Astrocyte of the spinal cord (primary cell): ENCODE measurements at places on chromosomes 6 and 20.

DNA sequence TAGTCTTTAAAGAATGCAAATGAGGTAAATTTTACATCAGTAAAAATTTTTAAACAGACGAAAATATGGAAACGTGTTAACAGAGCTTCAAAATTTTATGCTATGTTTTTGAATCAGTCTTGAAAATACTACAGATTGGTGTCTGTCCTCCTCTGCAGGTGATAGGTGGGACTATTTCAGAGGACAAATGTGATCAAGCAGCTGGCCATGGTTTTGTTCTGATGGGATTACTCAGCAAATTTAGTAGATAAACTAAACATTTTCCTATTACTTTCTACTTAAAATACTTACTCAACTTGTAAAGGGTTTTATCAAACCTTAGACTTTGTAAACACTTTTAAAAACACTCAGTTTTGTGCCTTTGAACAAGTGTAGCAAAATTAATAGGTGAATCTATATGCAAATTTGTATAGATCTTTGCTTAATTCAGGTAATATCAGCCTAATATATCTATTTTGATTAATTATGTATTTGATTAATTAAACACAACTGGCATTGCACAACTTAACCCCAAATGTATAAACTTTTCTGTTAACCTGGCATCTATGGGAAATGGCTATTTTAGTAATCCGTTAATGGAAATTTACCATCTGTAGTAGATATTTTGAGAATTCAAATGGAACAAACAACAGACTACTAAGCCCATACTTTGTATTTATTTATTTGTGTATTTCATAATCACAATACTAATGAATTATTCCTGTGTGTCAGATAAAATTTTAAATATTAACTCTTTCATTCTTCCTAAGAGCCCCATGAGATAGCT is 22.5 kb downstream of the ADGRB3 start:
- no peak for DNase-seq

DNA sequence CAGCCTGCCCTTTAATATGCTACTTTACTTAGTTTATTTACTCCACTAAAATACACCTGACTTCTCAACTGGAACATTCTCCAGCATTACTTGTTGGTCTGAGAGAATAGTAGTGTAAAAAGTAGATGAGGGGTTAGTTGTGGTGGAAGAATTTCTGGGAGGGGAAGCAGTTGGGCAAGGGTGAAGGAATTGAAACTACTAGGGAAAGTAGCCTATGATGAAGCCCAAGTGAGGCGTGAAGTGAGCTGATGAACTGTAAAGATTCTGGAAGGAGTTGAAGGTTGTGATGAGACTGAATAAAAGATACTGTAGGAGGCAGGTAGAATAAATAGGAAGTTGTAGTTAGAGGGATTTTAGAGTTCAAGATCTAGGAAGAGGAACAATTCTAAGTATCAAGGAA is 72.5 kb downstream of the ITCH start:
- no peak for DNase-seq

DNA sequence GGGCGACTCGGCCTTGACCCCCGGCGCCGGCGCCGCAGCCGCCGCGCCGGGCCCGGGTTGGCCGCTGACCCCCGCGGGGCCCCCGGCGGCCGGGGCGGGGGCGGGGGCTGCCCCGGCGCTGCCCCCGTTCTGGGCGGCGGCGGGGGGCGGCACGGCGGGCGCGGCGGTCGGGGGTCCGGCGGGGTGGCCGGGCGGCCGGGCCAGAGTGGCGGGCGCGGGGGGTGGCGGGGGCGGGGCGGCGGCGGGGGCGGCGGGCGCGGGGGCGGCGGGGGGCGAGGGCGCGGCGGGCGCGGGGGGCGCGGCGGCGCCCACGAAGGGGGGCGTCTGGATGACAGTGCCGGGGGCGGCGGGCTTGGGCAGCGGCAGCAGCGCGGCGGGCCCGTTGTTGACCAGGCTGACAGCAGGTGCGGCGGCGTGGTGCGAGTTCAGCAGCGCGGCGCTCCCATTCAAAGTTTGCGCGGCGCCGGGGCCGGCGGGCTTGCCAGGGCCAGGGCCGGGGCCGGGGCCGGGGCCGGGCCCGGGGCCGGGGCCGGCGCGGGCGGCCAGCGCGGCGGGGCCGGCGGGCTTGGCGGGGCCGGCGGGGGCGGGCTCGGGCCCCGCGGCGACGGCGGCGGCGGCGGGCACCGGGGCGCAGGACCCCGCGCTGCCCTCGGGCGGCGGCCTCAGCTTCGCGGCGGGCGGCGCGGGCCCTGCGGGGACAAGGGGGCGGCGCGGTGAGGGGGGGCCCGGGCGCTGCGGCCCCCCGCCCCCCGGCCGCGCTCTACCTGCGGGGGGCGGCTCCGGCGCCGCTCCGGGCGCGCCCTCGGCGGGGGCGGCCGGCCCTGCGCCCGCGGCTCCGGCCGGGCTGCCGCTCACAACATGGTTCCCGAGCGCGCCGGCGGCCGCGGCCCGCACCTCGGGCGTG is 659 bp downstream of the TAF4 start:
- DNase-seq: no peak

DNA sequence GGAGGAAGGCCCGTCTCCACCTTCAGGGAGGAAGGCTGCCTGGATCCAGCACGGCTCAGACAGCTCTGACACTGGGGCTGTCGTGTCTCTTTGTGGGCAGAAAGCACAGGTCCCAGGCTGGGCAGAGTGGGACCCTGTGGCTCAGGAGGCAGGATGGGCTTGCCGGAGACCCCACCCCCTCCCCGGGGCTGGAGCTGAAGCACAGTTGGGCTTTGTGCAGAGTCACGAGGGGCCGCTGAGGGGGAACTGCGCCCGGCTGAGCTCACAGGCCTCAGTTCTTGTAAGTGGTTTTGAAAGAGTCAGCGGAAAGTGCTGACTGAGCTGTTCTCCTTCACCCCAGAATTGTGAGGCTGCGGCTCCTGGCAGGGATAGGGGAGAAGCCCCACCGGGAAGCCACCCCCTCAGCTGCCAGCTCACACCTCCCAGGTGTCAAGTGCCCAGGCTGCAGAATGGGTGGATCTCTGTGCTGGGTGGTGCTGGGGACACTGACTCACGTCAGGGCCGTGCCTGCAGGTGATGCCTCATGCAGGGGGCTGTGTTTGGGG is 145.5 kb upstream of the RNF24 start:
- DNase-seq: peak; percentile 65

DNA sequence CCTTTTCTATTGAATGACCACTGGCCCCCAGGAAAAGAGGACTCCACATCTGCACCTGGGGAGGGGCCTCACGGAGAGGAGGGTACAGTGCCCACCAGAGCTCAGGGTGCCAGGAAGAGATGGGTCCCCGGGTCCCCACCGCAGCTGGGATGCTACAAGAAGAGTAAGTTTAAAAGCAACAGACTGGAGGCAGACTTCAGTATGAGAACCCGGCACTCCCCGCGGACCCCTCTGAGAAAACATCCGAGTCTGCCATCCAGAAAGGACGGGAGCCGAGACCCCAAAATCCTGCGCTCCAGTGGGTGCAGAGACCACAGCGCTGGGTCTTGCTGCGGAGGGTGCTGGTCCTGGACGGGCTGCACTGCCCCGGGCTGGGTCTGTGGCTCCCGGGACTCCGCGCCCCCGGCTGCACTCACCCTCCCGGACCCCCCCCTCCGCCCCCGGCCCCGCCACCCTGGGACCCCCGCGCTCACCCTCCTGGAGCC is 350 bp downstream of the HELZ2 start:
- DNase-seq: no peak

DNA sequence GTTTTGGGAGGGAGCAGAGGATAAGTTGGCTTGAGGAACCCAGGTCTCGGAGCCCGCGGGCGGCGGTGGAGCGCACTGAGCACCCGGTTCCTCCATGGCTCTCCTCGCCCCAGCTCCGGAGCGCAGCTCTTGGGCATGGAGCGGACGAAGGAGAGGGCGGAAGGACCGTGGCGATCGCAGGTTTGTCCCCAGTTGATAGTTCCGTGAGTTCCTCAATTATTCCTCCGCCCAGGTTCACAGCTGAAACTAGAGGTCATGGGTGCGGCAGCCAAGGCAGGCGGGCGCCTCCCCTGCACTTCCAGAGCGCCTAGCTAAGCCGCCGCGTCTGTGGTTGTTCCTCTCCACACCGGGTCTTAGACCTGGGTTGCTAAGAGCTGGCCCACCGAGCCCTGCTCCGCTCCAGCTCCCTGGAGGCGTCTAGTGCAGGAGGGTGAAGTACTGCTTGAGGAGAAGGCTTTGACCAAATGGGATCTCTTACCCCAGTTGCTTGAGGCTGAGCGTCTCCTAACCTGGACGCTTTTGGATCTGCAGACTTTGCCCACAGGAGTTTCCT is at the start of gene HTR1B:
TSS of gene HTR1B (minus strand) at position 184 of the 553 bp plus-strand sequence. CDS start at position 96, 88 bp downstream.
- DNase-seq: peak; percentile 63

DNA sequence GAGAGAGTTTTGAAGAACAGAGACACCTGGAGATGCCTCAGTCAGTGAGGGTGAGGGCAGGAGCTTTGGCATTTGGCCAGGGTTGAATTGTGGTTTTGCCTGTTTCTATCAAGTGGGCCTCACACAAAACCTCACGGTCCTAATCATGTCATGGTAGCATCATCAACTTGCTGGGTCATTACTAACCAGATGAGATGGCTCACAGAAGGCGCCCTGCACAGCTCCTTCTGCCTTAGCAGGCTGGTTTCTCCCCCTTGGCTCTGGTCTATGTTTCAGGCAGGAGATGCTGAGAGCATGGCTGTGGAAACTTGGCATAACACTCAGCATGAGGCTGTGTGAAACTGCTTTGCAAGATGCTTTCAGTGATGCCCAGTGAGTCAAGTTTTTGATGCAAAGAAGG is 99.3 kb downstream of the LRRC1 start:
- DNase-seq: peak; percentile 31

DNA sequence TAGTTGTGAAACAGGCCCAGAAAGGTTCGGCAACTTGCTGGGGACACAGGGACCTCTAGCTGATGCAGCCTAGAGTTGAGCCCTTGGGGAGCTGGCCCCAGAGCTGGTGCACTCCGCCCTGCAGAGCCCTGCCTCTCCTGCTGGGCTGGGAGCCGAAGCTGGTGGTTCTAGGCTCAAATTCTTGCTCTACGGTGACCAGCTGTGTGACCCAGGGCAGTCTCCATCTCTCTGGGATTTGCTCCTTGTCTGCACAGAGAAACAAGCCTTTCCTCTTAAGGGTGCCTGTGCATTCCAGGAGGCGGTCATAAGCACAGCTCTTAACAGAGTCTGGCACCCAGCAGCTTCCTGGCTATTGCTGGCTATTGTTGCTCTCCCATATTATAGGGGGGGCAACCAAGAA is 47.4 kb downstream of the RBM38 start:
- DNase-seq: no peak

GRCh38 chr6:152184573-152184916 is 377.1 kb downstream of the ESR1 start:
- no peak for DNase-seq

DNA sequence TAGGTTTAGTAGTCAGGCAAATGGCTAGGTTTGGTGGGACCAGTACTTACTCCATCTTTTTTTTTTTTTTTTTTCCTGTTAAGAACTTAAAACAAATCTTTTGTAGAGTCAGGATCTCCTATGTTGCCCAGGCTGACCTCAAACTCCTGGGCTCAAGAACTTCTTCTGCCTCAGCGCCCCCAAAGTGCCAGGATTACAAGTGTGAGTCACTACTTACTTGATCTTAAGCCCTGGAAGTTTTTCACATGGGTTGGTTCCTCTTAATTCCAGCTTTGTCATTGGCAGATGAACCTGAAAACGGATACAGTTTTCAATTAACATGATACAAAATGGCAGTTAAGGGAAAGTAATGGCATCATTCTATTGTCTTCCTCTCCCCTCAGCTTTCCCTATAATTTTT is 179.4 kb upstream of the JAG1 start:
- no peak for DNase-seq

GRCh38 chr6:2072453-2072852 is 173.0 kb downstream of the GMDS start:
- DNase-seq: peak; percentile 87

DNA sequence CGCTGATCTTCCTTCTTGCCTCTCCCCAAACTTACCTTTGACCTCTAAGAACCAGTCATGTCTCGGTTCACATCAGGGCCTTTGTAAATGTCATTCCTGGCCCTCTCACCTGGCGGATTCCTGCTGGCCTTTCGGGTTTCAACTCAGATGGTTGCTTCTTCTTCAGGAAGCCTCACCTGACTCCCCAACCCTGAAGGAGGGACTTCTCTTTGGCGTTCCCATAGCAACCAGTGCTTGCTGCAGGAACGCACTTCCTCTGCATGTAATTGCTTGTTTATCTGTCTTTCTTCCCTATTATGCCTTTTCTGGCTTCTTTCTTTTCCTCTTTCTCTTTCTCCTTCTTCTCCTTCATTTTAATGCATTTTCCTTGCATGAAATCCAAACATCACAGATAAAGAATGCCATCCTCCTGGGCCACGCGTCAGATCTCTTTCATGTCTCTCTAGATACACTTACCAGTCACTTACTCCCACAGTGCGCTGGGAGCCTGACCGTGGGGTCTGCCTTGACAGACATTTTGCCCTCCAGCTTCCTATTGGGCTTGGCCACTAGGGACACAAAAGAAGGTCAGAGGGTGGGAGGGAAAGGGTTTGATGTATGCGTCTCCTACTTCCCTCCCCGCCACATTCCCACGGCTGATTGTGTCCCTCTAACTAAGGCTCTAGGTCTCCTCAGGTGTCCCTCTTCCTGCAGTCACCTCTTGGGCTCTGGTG is 295.7 kb upstream of the TSHZ2 start:
- DNase-seq: no peak

- DNase-seq: no peak
Observed at GRCh38 chr6:17015144-17015543, 86.7 kb upstream of the STMND1 start.

DNA sequence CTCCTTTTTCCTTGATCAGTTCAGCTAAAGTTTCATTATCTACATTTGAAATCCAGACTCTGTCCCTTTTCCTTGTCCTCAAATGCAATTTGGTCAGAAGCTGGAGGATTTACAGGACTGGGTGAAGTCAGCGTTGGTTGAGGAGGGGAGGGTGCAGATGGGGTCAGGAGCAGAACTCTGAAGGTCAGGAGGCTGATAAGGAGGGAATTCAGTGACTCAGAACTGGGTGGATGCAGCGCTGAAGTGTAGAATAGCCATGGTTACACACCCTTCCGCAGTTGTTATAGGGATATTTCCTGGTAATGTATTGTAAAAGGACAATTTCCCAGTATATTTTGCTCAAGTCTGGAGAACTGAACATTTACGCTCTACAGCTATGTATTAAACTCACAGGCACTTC is 133.1 kb upstream of the FOXA2 start:
- no peak for DNase-seq

DNA sequence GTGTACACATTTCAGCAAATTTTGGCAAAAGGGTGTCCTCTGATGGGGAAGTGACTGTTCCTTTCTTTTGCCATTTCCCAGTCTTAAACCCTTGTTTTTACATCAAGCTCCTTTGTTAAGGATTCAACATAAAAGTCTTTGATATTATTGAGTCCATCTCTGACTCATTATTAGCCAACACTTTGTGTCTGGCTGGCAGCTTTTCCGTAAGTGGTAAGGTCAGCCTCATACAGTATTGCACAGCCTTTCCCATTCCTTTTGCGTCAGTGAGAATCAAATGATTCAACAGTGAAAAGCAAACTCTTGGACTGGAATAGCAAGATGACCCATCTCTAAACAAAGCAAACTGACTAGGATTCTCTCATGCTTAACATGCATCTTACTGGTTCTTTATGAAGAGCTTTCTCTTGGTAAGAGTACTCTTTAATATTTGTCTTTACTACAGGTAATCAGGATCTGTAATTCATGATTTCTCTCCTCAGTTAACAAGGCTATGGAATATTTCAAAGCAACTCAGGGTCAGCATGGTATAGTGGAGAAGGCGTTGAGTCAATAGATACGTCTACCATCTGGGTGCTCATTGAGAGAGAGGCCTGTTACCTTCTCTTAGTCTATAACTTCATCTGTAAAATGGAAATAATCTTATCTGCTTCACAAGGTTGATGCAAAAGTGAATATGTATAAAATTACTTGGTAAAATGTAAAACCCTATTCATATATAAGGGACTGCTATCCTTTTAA is 183.6 kb downstream of the PRL start:
- DNase-seq: peak; percentile 99

GRCh38 chr6:100447900-100448748 is 16.6 kb downstream of the SIM1 start:
- no peak for DNase-seq
